ENCODE measurements at places on chromosomes 12 and 14.

DNA sequence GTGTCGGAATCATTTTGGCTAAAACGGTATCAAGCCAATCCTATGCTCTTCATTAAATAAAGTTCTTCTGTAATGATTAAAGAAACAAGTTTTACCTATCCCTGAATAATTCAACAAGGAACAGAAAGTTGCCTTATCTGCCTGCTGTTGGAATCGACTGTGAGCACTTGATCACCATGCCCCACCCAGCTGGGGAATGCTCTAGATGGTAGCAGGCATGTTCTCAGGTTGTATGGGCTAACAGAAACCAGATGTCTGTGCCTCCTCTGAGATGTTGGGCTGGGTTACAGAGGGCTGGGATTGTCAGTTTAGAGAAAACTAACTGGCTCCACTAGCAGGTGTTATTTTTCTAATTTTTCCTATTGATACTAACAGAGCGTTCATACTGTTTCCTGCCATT, 28.9 kb downstream of the RTRAF start:
- no peak for DNase-seq

- no peak for DNase-seq
These were observed 3.1 kb downstream of the C14orf39 start for GRCh38 chr14:60482743-60483142.

DNA sequence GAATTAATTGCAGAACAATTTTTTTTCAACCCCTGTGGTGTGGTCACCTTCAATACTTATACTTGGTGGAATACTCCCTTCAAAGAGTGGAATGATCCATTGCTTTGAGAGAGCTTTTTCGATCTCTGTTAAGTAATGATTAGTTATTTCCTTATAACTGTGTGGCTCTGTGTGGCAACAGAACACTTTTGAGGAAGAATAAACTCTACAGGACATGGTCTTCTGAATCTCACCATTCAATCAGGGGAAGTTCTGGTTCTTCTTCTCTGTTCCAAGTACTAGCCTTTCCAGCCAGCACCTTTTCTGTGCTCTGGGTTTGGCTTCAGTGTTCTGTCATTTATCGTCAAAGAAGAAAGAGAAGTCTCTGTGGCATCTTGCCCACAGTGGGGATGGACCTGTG, 369.2 kb downstream of the ZFP36L1 start:
- no peak for DNase-seq

DNA sequence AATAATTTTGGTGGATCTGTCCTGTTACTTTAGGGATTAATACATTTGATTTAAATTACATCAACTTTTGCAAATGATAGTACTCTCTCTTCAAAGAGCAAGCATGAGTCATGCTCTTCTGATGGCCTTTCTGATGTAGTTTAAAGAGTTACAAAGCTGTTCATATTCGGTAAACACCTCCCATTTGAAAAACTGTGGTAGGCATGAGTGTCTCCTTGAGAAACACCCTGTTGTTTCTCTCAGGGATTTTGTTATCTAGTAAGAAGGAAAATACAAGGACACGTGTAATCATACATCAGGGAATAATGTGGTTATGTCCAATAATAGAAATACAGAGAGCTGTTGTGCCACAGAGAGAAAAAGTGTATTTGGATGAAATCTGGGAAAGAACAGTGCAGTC, 53.3 kb upstream of the E2F7 start:
- DNase-seq: no peak

GRCh38 chr14:32166029-32166428, 35.8 kb upstream of the RNU6-7 start:
- no peak for DNase-seq

DNA sequence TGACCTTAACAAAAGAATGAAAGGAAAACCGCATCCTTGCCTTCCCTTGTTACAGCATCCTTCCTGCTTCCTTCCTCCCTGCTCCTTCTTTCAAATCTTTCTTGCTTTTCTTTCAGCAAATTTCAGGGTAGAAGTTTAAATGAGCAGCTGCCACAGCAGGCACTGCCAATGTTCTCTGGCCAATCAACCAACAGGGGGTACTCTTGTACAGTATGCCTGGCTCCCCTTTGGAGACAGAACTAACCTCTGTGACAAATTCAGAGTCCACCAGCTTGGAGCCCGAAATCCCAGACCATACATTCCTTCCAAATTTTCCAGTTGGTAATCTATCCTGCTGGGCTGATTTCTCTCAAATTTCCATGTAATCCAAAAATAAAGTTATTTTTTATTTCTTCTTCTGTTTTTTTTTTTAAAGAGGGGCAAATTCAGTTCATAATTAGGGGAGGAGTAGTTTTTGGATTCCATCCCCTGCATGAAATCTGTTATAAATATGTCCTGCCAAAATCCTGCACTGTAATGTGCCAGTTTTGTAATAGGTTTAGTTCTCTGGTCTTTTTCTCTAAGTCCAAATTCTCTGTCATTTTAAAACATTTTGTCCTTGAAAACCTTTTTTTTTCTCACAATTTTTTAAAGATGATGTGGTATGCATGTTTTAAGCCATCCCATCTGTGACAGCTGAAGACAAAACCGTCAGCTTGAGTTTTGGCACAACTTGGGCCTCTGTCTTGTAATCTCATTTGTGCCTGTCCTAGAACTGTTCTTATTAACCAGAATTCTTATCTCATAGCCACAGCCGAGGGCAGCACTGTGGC, 610.0 kb upstream of the LMO3 start:
- DNase-seq: no peak

DNA sequence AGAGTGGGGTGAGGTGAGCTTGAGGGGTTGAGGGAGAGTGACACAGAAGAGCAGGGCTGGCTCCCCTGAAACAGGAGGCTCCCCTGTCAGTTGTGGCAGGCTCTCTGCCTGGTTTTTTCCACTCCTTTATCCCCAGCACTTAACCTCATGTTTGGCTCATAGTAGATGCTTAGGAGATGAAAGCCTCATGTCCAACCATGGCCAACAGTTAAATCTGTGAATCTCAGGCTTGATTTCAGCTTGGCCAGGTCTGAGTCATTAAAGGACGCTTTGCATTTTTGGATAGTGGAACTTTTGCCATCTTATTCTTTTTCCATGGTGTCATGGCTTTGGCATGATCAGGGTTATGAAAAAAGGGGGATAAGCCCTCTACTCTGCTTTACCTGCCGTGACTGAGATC, 117.2 kb downstream of the CACNA1C start:
- DNase-seq: no peak
